CD4-positive, alpha-beta T cell treated with Interleukin-17A for 4 hours (primary cell): ENCODE measurements at places on chromosomes 3 and 15.

GRCh38 chr3:46127503-46127902 lies 80.6 kb downstream of the CCR1 start:
- no peak for DNase-seq

- DNase-seq = no peak
Measured at GRCh38 chr15:68676011-68676605, 97.3 kb downstream of the CORO2B start.

DNA sequence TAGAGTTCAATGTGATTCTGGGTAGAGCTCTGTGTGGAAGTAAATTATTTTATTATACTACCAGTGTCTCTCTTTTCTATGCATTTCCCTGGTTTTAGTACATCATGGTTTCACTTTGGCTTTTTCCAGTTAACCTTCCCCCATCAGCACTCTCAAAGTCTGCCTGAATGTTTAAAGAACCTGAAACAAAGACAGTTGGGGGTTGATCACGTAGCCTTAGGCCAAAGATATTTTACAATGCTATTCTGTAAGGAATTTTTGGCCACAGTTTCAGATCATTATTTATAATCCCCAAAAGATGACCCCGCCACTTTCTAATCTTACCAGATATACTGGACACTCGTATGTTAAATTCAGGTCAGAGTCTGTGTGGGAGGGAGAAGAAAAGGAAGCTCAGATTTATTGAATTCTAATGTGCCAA lies 156.3 kb upstream of the TMC3 start:
- DNase-seq = no peak

DNA sequence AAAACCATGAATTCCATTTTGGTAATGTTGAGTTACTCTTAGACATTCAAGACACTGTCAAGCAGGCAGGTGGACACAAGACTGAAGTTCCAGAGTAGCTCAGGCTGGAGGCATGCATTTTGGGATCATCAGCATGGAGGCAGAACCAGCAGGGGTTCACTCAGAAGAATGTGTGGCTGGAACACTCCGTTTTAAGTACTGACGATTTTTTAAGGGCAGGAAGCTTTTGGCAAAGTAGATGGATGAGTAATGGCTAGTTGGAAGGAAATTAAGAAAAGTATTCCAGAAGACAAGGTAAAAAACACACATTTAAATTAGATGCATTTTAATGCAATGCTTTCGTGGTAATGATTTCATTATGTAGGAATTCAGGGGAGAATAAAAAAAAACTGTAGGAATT lies 420.4 kb downstream of the ROBO2 start:
- DNase-seq = no peak
